Activated T-helper 2 cell treated with anti-CD3 and anti-CD28 coated beads, Interferon-gamma antibody, Interleukin-2, Interleukin-4, amounts not matched to agents 10 μg/mL and 5 μg/mL and 100 μg/mL, durations not matched to agents 14 hours and 24 hours and 36 hours (primary cell): ENCODE measurements at places on chromosomes 1 and 21. TPM values are rescaled to one million over a fixed set of nuclear protein-coding genes. Genes with fewer than 3 reads are reported as not detected.

WDR26 gene
- 80.5 and 82.0 TPM in 2 replicates for total RNA-seq

DNA sequence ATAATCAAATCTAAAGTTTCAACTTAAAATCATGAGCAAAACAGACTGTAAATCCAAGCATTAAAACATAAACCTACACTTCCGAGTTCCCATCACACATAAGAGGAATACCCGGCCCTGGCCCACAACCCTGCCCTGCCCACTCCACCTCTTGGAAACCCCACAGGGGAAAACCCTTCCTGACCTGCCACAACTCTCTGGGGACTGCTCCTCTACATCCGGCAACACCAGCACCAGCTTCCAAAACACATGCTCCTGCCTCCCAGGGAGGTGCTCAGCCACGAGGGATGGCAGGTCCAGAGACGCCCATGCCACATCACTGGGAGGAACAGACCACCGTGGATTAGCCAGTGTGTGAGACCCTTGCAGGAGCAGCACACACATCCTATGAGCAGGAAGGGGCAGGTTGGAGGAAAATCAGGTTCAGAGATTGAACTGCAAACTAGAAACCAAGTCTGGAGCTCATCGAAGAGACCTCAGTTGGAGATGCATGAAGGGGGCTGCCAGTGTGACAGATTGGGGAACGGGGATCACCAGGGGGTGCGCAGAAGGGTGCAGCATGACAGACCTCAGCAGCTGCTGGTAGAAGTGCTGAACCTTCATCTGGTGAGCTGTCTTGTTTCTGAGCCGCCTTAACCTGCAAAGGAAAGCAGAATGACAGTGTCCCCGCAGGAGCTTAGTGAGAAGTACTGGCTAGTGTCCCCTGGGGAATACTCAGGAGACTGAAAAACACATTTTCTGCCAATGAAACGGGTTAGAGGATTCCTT lies 25.8 kb upstream of the LSS start:
- no peak for DNase-seq

DNA sequence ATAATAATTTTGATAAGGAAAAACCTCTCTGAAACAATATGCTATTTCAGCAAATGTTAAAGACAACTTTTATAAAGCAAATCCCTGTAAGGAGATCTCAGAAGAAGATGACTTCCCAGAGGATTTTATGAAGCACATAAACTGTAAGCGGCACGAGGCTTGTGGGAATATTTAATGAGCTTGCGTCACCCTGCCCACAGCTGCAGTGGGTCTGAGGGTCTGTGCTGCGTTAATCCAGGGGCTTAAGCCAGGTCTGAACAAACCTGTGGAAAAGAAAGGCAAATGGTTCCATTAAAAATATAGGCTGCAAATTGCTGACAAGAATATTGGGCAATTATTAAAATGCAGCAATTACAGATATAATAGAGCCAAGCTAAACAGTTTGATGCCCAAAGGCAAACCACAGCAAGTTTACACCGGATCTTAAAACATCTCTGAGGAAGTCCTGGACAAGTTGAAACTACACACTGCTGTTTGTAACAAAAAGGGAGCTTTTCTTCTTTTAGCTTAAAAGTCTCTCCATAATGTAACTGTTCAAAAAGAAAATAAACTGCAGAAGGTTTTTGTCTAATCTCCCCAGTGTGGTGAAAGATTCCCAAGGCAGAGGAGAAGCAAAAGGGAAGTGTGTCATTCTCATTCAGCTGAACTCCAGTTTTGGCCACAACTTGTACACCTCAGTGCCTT lies 21.8 kb downstream of the TGFBR3 start:
- no peak for DNase-seq

- DNase-seq: no peak
Observed at GRCh38 chr1:162292422-162292849, 84.2 kb downstream of the SPATA46 start.

DNA sequence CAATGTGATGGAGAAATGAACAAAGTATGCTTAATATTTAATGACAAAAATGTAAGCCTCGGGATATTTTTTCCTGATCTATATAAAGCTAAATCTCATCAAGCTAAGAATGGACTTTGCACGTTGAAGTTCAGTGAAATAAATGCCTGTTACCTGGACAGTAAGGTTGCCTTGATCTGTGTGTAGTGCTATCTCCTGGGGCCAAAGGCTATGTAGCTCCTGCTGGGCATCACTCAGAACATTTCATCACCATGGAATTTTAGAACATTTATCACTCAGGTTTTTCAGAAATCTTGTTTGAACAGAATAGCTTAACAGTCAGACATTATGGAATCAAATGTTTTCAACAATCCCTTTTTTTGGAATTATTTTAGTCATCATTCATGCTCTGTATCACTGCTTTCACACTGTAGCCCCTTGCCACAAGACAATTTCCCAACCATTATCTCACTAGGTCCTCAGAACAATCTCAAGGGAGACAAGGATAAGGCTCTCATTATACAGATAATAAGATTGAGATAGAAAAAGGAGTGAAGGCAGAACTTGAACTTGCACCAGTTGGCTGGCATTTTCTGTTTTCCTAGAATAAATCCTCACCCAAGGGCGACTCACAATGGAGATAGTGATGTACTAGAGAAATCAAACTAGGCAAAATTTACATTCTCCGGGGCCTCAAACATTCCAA lies 3.7 kb downstream of the OR10J1 start:
- no peak for DNase-seq

DNA sequence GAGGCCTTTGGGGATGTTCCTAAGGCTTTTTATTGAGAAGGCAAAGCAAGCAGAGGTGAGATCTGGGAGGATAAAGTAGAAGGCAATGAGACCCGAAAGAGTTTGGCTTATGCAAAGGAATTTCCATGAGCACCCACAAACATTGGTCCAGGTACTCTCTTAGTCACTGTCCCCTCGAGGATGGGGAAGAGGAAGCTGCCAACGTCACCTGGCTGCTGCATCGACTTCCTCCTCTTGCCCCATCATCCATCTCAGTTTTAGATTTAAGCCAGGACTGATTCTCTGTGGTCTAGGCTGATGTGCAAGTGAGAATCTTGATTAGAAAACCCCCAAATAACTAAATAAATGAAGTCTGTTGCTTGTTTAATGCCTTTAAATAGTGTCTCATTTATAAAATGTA lies 28.7 kb downstream of the RUNX1 start:
- no peak for DNase-seq
